ENCODE measurements at places on chromosomes 11 and 22.
A peak's percentile ranks its signal among the peaks of the same experiment; 100 is the strongest.

- DNase-seq, result peak; percentile 61
These were observed 79.1 kb upstream of the LMO2 start for GRCh38 chr11:33970984-33971466.

DNA sequence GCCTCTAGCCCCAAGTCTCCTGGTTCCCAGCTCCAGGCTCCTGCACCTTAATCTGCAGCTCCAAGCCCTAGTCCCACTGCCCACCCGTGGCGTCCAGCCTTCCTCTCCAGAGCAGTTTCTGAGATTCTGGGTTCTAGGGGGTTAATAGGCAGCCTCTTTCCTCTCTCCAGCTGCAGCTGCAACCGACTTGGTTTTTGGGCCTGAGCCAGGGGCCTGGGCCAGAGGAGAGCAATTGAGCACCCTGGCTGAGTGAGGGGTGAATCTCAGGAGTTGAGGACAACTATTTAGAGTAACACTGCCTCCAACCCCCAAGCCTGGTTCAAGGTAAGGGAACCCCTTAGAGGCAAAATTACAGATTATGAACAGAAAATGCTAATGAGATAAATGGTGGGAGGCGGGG lies 9.0 kb upstream of the CHRM1 start:
- no peak for DNase-seq

GRCh38 chr11:86688398-86689179 lies 16.2 kb upstream of the ME3 start:
- no peak for DNase-seq

DNA sequence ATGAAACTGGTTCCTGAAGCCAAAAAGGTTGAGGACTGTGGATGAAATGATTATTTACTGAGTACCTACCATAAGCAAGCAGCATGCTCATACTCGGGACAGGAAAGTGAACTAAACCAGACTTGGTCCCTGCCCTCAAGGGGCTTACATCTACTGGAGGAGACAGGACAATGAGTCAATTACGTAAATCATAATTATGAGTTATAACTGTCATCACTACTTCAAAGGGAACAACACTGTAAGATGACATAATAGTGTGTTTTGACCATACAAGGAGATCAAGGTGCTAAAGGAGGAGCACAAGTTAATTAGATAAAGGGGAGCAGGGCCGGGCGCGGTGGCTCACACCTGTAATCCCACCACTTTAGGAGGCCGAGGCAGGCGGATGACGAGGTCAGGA lies 2.5 kb downstream of the FAM227A start:
- DNase-seq, result no peak

DNA sequence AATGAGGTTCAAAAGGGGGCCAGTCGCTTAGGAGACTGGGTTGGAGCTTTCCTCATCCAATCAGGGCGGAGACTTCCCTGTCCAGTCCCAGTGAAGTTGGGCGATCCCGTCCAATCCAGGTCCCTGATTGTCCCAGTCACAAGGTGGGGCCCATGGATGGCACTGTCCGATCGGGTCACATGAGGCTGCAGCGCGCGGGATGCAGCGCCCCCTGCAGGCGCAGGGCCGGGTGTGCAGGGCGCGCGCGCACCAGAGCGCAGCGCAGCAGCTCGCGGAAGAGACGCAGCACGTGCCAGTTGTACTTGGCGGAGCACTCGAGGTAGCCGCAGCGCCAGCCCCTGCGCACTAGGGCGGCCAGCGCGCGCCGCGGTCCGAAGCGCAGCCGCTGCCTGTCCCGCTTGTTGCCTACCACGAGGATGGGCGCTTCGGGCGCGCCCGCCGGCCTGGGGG lies 2.3 kb downstream of the RASL10A start:
- no peak for DNase-seq
